ENCODE measurements at places on chromosomes 1 and 21. TPM values are rescaled to one million over a fixed set of nuclear protein-coding genes. Genes with fewer than 3 reads are reported as not detected.
A peak's percentile ranks its signal among the peaks of the same experiment; 100 is the strongest.

- peak; percentile 93 for DNase-seq
Measured at GRCh38 chr1:168623003-168623828, 46.8 kb downstream of the XCL1 start.

DNA sequence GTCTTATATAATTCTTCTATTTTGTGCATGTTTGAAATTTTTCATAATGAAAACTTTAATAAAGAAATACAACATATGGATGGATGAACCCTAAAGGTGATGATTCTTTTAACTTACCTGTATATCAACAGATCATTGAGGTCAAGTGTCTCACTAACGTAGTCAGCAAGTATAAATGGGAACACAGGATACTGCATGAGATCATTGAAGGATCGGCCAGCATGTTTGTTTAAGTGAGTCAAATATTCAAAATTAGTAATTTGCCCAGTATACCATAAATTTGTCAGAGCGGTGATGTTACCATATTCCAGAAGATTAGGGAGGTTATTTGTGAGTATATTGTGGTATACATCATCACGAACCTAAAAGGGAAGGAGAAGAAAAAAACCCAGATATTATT, 71.0 kb upstream of the GNG4 start:
- DNase-seq: no peak

DNA sequence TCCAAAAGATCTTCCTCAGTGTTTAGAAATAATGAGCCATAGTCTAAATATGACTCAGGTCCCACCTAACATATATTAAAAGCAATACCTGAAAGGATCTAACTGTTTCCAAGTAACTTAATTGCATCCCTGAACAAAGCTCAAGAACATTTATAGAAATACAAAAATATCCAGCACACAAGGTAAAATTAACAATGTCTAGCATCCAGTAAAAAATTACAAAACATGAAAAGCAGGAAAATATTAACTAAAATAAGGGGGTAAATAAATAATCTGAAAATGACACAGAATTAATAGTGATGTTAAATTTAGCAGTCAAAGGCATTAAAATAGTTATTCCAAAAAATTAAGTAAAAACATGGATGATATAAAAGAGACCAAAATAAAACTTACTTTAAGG, 21.3 kb upstream of the VANGL1 start:
- no peak for DNase-seq

GRCh38 chr1:94463765-94464330, 45.7 kb downstream of the ABCD3 start:
- DNase-seq: peak; percentile 63

DNA sequence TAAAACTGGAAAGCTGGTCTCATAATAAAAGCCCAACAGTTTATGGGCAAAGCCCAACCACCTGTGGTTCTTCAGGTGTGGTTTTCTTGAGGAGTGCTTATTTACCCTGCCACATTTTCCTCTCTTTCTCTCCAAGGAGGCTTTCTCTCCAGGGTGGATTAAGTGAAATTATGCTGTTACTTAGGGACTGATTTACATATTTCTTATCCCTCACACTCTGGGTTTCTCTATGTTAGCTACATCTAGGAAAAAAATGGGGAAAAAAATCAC, 4.8 kb downstream of the TBX19 start:
- DNase-seq: no peak

- peak; percentile 52 for DNase-seq
Measured at GRCh38 chr1:246117066-246117791, 389.9 kb downstream of the SMYD3 start.

GRCh38 chr1:201739492-201740085, 89.4 kb upstream of the IPO9 start:
- no peak for DNase-seq

DNA sequence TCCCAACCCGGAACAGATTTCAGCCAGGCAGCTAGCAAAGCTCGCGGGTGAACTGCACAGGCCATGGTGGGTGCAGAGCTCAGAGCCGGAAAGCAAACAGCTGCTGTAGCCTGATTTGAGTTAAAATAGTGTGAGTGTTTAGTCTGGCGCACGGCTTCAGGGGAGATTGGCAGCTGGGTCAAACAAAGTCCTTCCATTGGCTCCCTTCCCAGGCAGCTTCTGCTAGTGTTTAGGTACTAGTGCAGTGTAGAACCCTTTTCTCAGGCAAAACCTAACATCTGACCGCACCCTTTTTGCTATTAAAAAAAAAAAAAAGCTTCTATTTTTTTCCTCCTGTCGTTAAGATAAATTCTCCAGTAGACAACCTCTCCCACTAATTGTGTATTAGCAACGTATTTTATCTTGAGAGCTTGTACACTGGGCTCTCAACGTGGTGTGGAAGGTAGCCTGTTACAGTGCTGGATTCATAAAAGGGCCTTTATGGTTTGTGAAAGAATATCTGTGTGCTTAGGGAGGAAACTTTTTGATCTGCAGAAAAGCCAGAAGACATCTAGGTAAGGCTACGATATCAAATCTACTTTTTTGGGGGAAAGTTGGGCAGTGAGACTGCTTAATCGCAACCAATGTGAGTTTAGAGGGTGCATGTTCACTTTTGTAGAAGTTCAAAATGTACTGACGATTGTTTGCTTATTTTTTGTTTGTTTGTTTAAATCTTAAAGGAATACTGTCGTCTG, 689.6 kb downstream of the USP25 start:
- DNase-seq: peak; percentile 2

- DNase-seq: peak; percentile 48
Measured at GRCh38 chr21:38468989-38469388, 29.3 kb downstream of the ERG start.

DNA sequence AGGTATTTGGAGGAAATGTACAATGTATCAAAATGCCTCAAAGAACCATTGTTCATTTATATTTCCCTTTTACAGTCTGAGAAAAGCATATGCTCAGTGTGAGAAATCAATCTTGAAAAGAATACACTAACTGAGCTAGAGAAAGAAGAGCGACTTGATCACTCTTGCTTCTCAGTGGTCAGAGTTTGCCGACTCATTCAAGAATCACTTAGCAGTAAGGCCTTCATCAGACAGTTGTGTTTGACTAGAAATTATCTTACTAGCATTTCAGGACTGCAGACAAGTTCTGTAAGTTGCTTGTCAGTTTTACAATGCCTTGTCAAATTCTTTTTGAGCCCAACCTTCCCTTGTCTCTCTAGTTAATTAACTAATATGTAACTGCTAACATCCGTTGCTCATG, 12.9 kb downstream of the RGS18 start:
- no peak for DNase-seq

GRCh38 chr1:27660300-27660835, 11.6 kb downstream of the IFI6 start:
- DNase-seq: no peak

DNA sequence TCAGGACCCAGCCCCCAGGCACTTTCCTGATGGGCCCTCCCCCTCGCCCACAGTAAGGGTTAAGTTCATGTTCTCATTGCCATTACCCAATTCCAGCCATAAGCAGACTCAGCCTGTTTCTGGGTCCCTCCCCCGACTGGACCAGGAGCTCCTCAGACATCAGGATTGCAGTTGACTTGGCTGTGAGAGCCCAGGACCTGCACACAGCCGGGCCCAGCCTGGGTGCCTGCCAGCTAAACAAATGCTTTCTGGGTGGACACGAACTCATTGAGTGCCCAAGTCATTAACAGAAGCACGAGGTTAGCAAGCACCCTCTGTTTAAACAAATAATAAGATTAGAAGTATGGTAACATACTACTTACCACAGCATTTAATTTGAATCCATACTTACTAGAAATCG, 147.9 kb upstream of the POU3F1 start:
- no peak for DNase-seq

GRCh38 chr1:32232558-32233304, 10.5 kb downstream of the EIF3I start:
- no peak for DNase-seq

DNA sequence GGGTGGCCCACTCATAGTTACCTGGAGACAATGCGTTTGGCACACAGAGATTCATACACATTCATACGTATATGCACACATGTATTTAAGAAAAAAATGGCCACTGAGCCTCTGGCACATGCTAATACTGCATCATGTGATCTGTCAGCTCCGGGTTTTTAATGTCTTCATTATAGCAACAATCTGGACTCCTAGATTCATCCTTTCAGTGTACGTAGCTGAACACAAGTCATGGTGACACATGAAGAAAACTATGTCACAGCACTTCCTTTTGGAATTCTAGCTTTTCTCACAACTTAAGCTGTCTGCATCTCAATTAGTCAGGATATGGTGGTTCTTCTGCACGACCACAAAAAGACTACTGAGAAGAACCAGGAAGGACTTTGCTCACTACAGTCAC, 24.7 kb downstream of the HSF2BP start:
- DNase-seq: no peak

GRCh38 chr1:77825131-77825709, 45.8 kb downstream of the MIGA1 start:
- DNase-seq: peak; percentile 60

The FMO2 gene
- under 0.01 TPM for total RNA-seq

The SPRR1A gene
- total RNA-seq: not detected

The RCSD1 gene
- total RNA-seq: 0.12 TPM

The SERBP1 gene
- 246 TPM for total RNA-seq

The LCE1C gene
- not detected for total RNA-seq

The HENMT1 gene
- total RNA-seq: 13.7 TPM

The TSPAN1 gene
- total RNA-seq: not detected

The CNR2 gene
- total RNA-seq: not detected

The MASP2 gene
- not detected for total RNA-seq

The AP4B1 gene
- total RNA-seq: 16.9 TPM

The F13B gene
- not detected for total RNA-seq

The SEC16B gene
- 1.2 TPM for total RNA-seq

The IL24 gene
- total RNA-seq: 2.6 TPM

Data from RPMI7951 (cell line).